ENCODE measurements at places on chromosomes 11 and 22.
A peak's percentile ranks its signal among the peaks of the same experiment; 100 is the strongest.

DNA sequence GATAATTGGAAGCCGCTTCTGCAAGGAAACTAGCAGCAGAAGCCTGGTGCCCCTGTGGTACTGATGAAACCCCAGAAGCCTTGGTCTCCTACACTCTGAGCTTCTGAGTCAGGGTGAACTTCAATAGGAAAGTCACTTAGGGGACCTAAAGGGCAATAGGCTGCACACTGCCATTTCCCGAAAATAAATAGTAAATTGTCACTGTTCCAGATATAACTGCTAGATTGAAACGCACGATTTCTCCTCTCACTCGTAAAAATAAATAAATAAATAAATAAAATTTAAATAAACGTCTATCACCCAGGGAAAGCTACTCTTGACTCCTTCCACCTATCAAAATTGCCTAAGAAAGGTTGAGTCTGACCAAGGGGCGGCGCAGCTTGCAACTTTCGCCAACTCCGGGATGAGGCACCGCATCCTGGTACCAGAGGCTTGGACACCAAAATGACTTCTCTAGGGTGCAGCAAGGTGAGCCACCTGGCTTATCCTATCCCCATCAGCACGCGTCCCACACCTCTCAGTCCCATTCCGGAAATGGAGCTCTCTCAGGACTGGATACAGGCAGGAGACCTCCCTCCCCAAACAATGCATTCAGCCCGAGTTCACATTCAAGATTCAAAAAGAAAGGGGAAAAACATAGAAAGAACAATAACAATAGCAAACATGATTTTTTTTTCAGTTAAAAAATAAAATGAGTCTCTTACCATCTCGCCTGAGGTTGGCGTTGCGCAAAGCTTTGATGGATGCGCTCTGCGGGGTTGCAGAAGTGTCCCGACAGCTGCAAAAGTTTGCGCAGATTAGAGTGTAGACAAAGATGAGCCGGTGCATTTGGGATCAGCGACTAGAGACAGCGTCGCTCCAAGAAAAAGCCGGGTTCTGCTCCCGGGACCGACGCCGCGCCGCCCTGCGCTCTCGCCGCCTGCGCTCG, 583 bp downstream of the PDGFD start:
- no peak for DNase-seq

DNA sequence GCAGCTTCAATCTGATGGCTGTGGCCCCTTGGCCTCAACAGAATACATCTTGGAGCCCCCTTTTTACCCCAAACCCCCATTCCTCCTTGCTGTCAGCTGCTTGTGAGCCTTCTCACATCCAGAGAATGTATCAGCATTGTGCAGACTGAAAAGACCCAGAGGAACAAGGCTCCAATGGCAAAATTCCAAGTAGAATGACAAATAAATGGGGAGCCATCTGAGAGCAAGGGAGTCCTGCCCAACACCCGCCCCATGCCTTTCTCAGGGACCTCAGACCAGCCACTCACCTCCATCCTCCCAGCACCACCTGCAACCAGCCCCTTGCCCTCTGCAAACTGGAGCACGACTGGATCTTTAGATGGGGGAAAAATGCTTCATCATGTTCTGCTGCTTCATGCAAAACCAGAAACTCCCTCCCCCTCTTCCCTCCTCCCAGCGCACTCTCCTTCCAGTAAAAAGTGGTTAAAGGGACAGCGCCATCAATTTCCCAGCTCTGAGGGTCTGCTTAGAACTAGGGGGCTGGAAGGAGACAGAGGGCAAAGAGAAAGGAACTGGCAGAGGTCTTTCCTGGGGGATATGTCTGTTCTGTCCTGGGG, 2.2 kb upstream of the NEFH start:
- no peak for DNase-seq

DNA sequence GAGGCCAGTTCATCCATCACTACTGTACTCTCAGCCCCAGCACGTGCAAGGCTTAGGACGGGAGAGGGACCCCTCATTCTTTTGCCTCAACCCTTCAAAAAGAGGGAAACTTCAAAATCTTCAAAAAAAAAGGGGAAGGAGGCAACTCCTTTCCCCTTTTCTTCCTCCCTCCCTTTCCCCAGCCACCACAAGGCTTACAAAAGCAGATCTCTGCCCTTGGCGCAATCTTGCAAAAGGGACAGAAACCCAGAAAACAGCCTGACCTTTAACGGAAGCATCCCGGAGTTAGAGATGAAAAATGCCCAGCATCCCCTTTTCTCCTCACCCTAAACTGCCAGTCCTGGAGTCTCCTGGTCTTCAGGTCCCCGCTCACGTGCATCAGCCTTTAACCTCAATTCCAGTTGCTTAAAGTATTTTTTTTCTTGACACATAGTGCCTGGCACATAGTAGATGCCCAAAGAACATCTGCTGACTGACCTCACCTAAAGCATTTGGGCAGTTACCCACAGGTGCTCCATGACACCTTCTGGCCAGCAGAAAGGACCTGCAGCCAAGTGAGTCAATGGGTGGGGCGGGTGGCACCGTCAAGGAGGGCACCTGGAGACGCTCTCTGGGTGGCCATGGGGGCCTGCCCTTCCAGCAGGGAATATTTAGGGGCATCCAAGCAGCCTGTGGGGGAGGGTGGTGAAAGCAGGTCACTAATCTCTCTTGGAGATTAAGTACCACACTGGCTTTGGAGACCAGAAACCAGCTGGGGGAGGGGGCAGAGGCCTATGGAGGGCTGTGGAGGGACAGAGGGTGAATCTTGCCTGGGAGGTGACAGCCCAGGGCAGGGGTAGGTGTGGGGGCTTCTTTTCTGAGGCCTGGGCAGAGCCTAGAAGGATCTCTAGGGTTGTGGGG, 16.3 kb downstream of the NECTIN1 start:
- no peak for DNase-seq

GRCh38 chr11:81497202-81497804, 1236.4 kb downstream of the FAM181B start:
- DNase-seq, result no peak

DNA sequence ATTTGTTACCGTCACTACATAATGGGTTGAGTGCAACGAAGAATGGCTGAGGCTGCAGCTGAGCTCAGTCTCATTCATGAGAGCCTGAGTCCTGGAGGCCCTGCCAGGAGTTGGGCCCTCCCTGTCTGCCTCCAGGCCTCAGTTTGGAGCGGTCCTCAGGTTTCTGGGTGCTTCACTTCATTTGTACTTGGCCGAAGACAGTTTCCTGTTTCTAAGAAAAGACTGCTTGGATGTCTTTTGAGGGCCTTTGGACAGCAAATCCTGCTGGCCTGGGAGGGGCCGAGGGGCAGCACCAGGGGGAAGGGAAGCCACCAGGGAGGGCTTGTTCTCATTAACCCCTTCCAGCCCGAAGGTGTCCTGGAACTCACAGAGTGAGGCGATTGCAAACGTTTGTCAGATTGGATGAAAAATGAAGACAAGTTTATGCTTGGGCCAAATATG, 163.1 kb downstream of the ETS1 start:
- DNase-seq, result no peak

GRCh38 chr22:40491990-40492631, 121.7 kb downstream of the SGSM3 start:
- DNase-seq, result no peak

DNA sequence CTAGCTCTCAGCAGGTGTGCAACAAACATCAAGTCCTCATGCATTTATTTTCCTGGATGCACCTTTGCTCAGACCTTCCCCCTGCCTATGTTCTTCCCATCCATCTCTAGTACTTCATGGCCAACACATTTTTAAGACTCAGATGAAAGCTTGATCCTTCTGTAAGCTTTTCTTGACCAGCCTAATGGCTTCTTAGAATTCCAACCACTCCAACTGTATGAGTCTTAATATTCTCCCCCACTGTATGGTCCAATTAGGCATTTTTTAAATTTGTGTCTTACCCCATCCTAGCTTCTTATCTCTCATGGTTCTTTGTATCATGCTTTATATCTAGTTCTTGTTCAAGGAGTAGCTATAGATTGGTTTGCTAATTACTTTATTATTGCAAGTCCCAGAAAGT, 44.8 kb downstream of the TENM4 start:
- DNase-seq, result no peak

DNA sequence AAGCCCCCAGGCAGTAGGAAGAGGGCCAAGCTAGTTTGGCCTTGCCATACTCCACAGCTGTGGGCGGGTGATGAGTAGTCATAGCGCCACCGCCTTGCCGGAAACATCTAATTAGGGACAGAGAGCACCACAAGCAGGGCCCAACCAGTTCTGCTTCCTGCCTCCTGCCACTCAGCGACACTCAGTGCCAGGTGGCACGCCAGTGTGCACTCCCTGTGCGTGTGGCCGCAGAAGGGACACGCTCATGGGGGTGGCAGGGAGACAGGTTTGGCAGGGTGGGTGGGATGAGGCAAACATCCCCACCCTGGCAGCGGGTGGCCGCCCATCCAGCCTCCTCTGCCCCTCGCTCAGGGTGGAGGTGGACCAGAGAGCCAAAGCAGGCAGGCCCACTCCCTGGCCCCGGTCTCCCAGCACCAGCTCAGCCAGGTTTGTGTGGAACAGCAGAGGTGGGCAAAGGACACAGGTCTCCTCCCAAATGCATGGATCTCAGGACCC, 4.9 kb downstream of the OVOL1 start:
- peak; percentile 43 for DNase-seq

DNA sequence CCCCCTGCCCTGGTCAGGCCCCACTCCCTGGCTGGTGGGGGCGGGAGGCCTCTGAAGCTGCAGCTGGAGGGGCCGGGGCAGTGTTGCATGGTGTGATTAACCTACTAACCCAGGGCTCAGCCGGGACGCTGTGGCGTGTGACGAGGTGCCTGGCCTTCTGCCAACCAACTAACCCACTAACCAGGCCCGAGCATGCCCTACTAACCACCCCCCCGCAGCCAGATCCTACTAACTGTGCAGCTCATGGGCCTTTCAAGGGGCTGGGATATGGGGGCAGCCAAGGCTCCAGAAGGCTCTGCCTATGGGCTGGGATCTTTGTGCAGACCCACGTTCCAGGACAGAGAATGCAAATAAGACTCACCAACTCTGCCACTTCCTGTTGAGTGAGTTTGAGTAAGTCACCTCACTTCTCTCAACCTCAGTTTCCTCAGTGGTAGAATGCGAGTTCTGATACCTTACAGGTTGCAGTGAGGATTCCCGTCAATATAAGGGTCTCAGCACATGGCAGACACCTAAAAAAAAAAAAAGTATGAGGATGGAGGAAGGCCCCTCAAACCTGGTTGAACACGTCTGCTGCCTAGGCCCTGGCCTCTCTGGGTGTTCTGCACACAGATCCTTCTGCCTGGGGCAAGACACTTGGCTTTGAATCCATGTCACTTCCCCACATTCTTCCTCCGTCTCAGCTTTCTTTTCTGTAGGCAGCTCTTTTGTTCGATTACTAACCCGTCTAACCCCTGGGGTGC, 14.1 kb downstream of the MIAT start:
- DNase-seq, result peak; percentile 41

GRCh38 chr11:130062026-130062425, 7.7 kb upstream of the APLP2 start:
- DNase-seq, result no peak

DNA sequence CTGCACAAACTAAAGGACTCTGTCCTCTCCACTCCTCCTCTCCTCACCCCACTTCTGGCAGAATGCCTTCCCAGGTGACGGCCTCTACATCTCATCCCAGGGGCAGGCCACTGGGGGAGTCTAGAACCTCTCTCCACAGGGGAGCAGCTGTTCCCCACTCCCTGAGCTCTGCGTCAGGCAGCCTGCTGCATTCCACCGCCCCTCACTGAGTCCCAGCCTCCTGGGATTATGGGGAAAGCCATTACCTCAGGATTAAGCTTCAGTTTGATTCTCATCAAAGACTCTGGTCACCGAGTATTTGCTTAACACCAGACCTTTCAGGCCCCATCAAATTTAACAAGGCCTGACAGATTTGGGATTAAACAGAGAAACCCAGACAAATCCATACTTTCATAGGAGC, 405.9 kb downstream of the NXPE2 start:
- DNase-seq, result no peak

- DNase-seq, result no peak
These were observed 21.6 kb downstream of the C11orf86 start for GRCh38 chr11:66996609-66997273.

GRCh38 chr11:103016031-103016430, 60.5 kb upstream of the MMP13 start:
- DNase-seq, result no peak

DNA sequence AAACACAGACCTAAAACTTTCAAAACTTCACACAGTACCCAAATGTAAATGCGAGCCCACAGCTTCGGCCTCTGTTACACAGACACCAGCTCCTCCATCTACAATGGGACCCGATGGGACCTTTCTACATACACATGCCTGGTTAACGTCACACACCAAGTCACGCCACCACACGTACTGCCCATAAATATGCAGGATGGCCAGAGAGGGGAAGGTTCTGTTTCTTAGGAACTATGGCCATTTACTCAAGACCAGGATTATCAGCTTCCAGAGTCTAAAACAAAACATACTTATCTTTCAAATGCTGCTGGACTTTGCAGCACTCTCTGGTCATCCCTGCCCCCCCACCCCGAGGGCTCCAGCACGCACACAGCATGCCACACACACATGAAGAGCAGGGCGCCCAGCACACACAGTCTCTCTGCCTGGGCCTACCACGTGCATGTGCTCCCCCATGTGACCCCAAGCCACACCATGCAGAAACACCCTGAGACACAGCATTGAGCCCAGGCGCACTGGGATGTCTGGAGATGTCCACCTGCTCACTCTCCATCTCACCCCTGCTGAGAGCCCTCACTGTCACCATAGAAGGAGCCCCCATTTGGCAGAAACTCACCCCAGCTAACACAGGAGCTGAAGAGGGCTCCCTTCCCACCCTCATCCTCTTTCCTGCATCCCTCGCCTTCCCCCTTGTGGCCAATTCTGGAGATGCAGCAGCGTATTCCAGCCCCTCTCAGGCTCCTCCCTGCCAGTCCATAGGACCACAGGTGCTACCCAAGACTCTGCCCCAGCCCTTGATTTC, 61.8 kb downstream of the SLC22A12 start:
- peak; percentile 59 for DNase-seq

DNA sequence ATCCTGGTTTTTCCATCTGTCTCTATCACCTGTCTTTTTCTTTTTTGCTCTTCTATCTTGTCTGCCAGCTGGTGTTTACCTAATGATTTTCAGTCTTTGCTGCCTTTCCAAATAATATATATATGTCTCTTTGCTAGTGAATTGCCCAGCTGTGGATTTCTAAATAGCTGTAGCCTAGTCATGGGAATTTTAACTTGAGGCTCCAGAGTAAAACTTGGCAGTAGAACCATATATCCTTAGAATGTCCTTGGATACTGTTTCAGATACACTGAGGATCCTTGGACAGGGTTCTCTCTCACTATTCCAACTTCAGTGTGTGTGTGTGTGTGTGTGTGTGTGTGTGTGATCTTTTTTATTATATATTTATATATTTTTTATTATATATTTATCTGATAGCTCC, 2285.3 kb downstream of the LRRC4C start:
- no peak for DNase-seq

DNA sequence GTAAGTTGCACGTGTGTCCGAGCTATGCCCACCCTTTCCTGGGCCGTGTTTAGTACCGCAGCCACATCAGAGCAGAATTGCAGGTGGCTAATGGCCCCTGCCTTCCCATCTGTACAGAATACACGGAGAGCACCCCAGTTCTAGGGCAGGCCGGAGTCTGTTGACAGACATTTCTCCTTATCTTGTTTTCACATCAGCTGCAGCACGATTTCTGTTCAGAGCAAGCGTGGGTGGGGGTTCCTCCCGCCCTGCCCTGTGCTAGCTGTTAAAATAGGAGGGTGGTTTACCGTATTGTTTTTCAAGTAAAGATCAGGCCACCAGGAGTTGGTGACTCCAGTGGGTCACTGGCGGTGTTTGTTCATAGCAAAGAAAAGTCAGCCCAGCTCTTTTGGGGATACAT, 41.1 kb downstream of the UBASH3B start:
- DNase-seq, result no peak

GRCh38 chr11:3003396-3004231, 11.5 kb upstream of the NAP1L4 start:
- no peak for DNase-seq

Measured in activated CD4-positive, CD25-positive, alpha-beta regulatory T cell (primary cell).